ENCODE measurements at places on chromosomes 7 and 10.
A peak's percentile ranks its signal among the peaks of the same experiment; 100 is the strongest.

DNA sequence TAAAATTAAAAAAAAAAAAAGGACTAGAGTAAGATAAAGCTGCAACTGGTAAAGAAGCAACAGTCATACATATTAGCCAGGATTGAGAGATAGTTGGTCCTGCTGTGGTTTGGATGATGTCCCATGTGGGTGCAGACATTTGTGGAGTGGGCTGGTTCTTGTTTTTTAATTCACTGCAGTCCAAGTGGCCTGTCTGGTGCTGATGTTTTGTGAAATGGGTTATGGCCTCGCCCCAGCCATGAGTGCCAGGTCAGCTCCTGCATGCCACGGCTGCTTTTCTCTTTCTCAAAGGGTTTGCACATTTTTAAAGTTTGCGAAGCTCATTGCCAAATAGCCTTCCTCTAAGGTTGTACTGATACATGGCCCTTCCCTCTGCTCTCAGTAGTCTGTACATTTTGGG, 14.1 kb upstream of the BTBD16 start:
- no peak for DNase-seq

DNA sequence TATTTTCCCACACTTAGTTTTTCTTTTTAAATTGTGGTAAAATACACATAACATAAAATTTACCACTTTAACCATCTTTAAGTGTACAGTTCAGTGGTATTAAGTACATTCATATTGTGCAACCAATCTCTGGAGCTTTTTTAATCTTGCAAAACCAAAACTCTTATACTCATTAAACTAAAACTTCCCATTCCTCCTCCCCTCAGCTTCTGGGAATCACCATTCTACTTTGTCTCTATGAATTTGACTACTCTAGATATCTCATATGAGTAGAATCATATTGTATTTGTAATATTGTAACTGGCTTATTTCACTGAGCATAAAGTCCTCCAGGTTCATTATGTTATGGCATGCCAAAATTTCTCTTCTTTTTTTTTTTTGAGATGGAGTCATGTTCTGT, 86.4 kb upstream of the JAZF1 start:
- DNase-seq: no peak

GRCh38 chr7:32774541-32774951, 117.0 kb downstream of the KBTBD2 start:
- no peak for DNase-seq

DNA sequence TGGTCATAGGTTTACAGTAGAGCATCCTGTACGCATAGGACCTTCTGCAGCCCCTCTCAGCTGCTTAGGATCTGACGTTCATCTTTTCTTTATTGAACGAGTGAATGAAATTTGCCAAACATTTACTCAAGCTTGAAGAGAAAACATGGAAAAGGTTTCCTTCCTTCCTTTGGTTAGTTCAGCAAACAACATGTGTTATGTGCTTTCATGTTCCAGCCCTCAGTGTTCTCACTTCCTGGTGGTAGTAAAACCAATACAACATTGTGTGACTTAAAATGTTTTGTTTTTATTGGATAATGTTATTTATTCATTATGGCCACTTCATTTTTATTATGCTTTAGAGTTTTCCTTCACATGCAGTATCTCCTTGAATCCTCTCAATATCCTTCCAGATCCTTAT, 1.4 kb upstream of the CDCA7L start:
- DNase-seq: no peak

GRCh38 chr10:62025901-62026879, 124.7 kb downstream of the ARID5B start:
- DNase-seq: no peak

DNA sequence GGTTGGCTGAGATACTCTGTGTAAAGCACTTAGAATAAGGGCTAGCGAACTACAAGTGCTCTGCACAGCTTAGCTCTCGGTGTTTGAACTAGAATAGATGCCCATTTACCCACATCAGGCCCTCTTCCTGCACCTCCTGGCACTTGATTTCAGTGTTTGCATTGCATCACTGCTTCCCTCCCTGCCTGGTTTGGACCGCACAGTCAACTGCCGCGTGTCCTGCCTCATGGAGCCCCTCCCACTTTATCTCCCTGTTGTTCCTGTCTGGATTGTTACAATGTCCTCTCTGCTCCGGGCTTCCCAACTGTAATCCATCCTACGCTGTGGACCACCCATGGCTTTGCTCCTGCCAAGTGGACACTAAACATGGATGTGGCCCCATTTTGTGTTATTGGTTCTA, 2.3 kb downstream of the FAM107B start:
- DNase-seq: no peak

DNA sequence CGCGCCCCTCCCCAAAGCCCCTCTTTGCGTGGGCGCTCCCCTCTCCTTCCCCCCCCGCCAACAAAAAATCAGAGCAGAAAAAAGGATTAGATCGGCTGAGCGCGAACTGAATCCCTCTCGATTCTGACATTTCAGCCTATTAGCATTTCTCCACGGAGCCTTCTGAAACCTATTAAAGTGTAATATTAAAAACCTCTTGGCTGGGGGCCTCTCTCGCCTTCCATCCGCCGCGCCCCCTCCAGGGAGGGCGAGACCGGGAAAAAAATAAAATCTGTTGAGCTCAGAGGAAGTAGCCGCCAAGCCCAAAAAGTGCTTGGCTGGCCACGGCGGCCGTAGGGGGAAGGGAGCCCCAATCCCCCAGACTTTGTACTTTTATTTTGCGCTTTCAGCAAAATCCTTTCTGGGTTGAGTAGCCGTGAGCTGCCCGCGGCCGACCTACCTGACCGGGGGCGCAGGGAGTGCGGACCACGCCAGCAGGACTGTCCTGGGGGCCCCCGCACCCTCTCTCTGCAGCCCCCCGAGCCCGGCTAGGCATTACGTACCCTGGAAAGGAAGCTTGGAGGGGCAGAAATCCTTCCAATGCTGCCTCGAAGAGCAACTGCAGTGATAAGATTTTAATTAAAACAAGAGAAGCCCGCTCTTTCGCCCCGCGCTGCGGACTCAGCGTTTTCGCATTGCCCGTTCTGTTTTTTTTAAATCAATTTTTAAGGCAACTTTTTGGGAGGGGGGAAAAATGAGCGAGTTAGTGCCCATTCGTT, 1.3 kb upstream of the TNRC18 start:
- DNase-seq: peak; percentile 58

- DNase-seq: no peak
These were observed 798 bp downstream of the ZNF425 start for GRCh38 chr7:149125189-149125862.

GRCh38 chr7:4282434-4283223, 399.5 kb upstream of the FOXK1 start:
- DNase-seq: no peak

DNA sequence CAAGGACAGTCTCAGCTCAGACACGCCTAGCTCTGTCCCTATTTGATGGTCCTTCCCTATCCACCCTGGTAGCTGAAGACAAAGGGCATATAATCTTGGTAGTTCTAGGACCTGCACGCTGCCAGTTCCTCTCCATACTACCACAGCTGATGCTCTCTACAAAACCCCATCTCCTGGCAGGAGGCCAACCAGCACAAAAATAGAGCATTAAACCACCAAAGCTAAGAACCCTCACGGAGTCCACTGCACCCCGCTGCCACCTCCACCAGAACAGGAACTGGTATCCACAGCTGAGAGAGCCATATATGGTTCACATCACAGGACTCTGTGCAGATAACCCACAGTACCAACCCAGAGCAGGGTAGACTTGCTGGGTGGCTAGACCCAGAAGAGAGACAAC, 299.4 kb downstream of the LRRTM3 start:
- no peak for DNase-seq

DNA sequence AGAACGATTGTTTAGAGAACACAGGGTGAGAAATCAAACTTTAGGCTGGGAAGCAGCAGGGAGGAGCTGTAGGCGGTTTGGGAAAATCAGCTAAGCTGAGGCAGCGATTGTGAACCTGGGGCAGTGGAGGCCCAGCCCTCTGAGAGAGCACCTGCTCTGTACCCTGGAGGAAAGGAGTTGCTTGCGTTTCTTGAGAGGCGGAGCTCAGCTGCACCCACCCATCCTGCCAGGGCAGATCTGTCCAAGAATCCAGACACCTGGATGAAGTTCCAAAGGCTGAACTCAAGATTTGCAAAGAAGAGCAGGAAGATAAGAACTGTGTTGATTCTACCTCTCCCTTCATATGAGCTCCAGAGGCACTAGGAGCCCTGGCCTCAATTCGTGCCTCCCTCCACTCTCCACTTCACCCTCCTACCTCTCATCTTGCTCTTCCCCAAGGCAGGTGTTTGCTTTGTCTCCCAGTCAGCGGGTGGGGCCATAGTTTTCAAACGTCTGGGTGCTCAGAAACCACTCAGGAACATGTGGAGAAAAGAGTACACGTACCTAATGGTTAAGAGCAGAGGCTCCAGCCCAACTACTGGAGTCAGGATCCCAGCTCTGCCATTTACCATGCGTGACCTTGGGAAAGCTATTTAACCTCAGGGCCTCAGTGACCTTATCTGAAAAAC, 21.5 kb upstream of the TMEM213 start:
- DNase-seq: no peak

DNA sequence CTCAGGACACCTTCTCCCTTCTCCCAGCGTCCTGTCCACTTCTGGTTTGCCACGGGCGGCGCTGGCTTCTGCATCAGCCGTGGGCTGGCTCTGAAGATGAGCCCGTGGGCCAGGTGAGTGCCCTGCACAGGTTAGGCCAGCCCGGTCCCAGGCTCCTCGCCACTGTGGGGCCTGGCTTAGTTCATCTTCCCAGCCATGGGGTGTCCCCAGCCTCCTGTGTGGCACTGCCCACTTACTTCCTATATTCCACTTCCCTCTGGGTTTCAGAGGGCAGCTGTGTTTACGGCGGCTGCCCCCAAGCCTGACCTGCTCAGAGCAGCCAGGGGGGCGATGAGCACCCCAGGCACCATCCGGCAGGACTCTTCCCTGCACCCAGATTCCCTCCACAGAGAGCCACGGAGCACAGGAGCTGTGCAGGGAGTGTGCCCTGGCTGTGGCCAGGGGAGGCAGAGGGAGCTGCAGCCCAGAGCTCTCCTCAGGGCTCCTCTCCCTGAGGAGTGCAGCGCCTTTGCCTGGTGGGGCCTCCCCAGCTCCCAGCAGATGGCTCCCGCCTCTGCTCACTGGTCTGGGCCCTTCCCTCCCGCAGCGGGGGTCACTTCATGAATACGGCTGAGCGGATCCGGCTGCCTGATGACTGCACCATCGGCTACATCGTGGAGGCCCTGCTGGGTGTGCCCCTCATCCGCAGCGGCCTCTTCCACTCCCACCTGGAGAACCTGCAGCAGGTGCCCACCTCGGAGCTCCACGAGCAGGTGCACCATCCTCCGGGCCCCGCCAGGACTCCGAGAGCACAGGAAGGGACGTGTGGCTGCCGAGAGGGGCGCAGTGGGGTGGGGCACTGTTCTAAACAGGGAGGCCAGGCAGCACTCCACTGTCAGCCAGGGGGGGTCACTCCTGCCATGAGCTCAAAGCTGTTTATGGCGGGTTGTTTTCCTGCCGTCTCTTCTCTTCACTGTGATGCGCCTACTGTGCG, 6.4 kb downstream of the LFNG start:
- no peak for DNase-seq

DNA sequence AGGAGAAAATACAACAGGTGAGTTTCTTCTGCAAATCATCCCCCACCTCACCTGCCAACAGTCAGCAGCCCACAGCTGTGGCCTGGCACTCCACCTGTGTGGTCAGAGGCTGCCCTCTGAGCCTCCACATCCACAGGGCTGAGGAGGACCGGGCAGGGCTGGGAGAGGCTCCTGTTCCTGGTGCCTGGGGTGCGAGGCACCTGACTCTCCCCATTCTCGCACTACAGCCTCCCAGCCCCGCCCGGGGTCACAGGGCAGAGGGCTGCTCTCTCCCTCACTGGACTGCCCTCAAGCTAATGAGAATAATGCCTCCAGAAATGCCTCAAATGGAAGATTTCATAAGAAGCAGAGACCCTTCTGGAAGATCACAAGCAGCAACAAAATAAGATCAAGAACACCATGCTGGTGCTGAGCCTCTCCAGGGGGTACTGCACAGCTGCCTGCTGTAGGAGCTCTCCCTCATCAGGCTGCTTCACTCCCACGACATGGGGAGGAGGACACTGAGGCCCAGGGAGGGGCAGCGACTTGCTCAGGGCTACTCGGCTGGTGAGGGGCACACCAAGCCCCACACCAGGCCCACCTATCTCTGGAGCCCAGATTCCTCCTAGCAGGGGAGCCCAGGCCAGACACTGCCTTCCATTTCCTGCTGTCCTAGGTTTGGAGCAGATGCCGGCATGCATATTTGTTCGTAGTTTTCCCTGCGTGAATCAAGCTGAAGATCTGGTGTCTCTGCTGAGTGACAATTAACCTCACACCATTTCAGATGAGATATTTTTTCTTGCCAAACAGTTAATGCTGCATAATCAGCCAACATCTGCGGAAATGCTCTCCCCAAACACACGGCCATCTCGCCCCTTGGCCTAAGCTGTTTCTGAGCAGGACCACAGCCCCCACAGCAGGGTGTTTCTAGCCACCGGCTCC, 76.5 kb downstream of the FAM53B start:
- no peak for DNase-seq

GRCh38 chr10:14571866-14572507, 202.7 kb downstream of the FAM107B start:
- DNase-seq: no peak

GRCh38 chr10:66940965-66941364, 15.1 kb downstream of the LRRTM3 start:
- DNase-seq: no peak

DNA sequence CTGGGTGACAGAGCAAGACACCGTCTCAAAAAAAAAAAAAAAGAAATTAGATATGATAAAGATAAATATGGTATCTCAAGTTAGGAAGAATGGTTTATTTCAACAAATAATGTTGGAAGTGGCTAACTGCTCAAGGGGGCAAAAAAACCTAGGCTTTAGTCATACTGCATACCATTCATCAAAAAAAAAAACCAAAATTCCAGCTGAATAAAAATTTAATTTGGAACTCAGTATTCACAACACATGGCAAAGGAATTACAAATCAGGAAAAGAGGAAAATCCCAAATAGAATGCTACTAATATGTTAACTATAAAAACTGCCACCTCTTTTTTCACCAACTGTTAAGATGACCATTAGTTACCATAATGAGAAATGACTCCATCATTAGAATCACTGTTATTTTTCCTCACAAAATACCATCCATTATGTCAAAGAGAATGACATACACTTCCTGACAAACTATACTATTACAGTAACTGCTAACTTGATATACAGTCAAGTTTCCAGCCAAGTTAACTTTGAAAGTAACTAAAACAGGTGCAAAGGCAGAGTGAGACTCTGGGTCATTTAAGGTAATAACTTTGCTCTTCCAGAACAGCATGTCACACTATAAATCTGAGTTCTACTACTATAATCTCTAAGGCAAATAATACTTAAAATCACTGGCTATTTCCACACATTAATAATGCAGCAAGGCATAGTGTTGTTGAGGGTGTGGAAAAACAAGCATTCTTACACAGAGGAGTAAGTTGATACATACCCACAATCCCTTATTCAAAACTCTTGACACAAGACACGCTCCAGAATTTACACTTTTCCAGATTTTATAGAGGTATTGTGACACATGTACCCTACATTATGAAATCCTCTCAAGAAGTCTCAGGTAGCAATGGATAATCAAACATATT, 10.2 kb downstream of the KBTBD2 start:
- DNase-seq: no peak

GRCh38 chr7:13981070-13981469, 8.4 kb downstream of the ETV1 start:
- peak; percentile 64 for DNase-seq
